Ascending aorta (tissue), 2 donors: ENCODE measurements at places on chromosomes 11 and 22. TPM values are rescaled to one million over a fixed set of nuclear protein-coding genes. Genes with fewer than 3 reads are reported as not detected.

The RPUSD4 gene
- total RNA-seq = 7.3 TPM

The NFAM1 gene
- total RNA-seq = 1.5 TPM

The TRIM6 gene
- 0.64 TPM for total RNA-seq

The P2RY2 gene
- 18.3 TPM for total RNA-seq

The C22orf31 gene
- total RNA-seq = not detected

The IGHMBP2 gene
- total RNA-seq = 52.0 TPM
